ENCODE measurements at places on chromosomes 3 and 15. TPM values are rescaled to one million over a fixed set of nuclear protein-coding genes. Genes with fewer than 3 reads are reported as not detected.

- DNase-seq: no peak
Observed at GRCh38 chr3:14658978-14659377, 7.4 kb downstream of the CCDC174 start.

Gene IL5RA
- polyA plus RNA-seq: 0.19 TPM

Gene TNFSF10
- 18.4 TPM for polyA plus RNA-seq

DNA sequence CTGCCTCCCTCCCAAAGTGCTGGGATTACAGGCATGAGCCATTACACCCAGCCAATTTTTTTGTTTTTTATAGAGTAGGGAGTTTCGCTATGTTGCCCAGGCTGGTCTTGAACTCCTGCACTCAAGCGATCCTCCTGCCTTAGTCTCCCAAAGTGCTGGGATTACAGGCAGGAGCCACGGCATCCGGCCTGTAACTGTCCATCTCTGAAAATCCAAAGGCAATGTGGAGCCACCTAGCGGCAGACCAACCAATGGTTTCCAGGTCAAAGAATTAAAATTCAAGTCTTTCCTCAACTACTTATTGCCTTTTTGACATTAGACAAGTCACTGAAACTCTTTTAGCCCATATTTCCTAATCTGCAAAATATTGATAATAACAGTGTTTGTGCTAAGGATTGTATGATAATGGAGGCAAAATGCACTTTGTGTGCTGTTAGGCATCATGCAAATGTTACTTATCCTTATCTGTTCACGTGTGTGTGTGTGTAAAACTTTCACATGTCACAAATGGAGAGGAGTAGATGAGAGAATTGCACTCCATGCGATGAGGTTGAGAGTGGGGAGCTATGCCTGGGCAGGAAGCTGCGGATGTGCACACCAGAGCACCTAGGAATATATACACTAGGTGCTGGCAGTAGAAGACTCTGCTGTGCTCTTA is 48.7 kb downstream of the COL8A1 start:
- DNase-seq: peak; percentile 70

DNA sequence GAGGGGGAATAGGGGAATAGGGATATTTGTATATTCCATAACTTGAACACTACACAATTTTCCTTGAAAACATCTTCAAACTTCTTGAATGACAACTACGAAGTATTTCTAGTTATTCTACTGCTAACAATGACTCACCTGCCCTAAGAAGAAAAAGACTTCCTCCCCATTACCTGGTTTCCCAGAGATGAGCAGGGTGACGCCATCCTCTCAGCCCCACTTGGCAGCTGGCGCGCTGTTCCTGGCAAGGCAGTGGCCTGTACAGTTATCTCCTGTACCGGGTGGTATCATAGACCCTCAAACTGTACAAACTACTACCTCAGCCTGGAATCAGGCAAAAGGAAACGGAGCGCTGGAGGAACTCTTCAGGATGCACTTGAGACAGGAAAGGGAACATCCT is 10.4 kb downstream of the WDR82 start:
- no peak for DNase-seq

Gene C15orf62
- 4.5 TPM for polyA plus RNA-seq

All from stomach (tissue), 19 donors.